ENCODE measurements at places on chromosomes 4 and X.

GRCh38 chr4:57355101-57355665, 245.0 kb upstream of the IGFBP7 start:
- DNase-seq = no peak

DNA sequence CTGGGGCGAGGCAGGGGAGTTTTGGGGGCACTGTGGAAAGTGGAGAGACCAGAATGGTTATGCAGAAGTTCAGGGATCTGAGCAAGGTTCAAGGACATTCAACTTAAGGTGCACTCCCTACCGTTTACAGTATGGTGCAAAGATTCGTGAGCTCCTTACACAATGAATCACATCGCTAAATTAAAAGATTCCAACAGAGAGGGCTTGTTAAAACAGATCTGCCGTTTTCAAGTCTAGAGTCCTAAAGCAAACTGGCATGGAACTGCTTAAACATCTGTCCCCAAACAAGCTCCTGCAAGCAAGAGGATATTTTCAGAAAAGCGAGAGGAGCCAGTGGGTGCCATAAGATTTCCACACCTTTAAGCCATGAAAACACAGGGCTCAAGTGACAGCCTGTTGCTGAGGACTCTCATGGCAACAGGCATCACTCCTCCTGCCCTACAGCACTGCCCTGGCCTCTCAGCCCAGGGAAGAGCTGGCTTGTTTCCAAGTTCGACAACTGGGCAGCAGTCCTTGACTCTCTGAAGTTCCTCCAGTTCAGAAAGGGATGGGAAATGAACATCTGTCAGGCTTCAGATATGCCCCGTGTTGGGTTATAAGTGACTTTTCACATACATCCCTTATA, 10.0 kb downstream of the FAM184B start:
- no peak for DNase-seq

DNA sequence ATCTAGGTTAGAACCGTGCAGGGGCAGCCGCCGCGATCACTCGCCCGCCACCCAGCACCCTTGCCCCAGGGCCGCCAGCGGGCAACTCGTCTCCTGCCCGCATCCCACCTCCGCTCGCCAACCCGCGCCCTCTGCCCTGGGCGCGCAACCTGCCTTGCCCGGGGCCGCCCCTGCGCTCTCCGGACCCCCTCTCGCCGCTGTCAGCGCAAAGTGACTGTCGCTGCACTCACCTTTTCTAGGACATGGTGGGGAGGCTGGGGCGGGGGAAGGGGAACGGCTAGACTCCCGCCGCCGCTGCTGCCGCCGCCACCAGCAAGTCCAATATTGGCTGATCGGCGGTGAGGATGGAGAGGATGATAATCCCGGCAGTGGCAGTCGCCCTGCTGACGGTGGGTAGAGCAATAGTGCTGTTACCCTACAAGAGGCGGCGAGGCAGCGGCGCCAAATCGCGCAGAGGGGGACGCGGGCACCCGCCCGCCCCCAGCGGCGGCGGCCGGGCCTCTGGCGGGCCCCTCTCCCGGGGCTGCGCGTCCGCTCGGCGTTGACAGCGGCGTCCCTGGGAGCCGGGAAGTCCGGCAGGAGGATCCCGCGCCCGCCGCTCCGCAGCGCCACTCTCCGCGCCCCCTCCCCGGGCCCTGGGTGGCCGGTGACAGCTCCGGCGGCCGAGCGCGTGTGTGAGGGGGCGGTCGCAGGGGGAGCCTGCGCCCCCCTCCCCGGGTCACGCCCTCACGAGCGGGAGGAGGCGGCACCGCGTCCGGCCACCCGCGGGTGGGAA, 2.3 kb upstream of the NR3C2 start:
- no peak for DNase-seq

DNA sequence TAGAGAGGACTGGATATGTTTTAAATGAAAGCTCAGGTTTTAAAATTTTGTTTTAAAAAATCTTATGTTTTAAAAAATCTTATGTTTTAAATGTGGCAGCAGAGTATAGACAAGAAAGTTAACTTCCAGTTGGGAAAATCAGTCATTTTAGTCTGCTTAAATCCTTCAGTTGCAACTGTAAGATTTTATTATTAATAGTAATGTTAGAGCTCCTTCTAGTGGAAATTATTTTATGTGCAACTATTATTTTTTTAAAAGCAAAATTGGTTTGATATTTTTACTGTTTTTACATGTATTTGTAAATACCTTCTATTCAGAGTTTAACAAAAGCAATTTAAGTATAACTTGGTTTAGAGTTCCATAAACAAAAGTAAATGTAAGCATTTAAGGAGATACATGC, 8.5 kb upstream of the NUDT6 start:
- no peak for DNase-seq

DNA sequence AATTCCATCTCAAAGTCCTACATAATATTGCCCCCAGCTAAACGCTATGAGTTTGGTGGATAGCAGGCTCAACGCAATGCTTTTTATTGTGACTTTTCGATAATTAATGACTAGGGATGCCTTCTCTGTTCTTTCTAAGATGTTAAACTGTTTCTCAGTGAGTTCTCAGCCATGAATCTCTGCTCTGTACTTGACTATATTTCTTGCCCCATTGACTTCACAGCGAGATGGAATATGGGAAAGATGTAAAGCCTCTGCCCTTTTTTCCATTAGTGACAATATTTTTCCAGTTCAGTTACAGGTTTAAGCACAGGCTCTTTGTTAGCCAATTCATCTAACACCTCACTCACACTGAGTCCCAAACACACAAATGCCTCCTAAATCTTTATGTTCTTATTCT, 1022.0 kb downstream of the ADGRL3 start:
- DNase-seq = no peak

DNA sequence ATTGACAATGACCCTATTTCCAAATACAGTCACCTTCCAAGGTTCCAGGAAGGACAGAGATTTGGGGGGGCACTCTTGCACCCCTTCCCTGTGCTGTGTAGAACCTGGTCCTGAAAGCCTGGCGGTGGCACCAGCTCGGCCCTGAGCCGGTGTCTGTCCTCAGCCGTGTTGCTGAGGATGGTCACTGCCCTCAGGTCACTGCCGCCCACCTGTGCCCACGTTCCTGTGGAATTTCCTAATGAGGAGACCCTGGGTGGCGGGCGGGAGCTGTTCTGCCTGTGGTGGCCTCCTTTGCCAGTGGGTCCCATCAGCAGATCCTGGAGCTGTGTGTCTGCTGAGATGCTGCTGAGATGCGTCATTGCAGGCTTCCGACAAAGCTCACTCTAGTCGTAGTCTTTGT, 32.9 kb downstream of the NELFA start:
- DNase-seq = no peak

GRCh38 chrX:112841114-112841819, 636 bp upstream of the AMOT start:
- DNase-seq = no peak

GRCh38 chr4:185033950-185034349, 15.7 kb downstream of the HELT start:
- no peak for DNase-seq

- DNase-seq = no peak
Observed at GRCh38 chr4:35250761-35251160, 993.6 kb downstream of the ARAP2 start.

- DNase-seq = peak; percentile 55
Observed at GRCh38 chrX:108156082-108156481, 64.5 kb downstream of the ATG4A start.
